Stimulated activated CD4-positive, alpha-beta T cell treated with anti-CD3 and anti-CD28 coated beads, Interleukin-1b, Interleukin-23, amount 100 ng/mL, for 1 hour (primary cell): ENCODE measurements at places on chromosomes 5 and 9.

DNA sequence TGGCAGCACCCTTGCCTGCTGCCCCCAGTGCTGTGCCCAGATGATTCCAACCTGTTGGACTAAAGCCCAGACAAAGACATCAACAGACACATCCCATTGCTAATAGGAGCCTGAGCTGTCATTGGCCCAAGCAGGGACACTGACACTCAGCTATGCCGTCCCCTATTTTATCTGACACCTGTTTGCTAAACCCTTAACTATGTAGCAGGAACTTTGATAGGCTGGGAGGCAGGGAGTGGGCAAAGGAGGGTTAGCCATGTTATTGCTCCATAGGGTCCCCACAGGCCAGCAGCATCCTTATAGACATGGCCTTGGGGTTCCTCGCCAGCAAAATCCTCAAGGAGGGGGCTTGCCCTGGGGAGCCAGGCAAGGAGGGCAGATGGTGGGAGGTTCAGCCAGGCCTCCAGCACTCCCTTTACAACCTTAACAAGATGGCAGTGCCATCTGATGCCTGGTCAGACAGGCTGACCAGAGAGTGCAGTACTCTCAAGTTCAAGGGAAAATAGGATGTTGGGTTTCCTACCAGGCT, 50.4 kb upstream of the CDKN2AIPNL start:
- DNase-seq, result no peak

DNA sequence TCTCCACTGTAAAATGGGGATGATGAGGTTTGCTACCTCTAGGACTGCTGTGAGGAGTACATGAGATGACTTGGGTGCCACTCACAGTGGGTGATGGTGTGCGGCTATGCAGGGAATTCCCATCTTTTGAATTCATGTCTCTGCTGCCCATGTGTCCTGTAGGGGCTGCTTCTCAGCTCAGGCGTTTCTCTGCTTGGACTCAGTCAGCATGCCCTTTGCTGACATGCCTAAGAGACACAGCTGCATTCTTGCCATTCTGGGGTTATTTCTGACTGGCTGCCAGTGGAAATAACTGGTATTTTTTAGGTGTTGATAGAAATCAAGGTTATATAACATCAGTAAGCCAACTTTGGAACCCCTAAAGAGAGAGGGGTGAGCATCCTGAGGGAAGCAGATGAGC, 24.3 kb upstream of the XPA start:
- no peak for DNase-seq

- DNase-seq, result no peak
Observed at GRCh38 chr5:176360894-176361436, 599 bp downstream of the KIAA1191 start.

DNA sequence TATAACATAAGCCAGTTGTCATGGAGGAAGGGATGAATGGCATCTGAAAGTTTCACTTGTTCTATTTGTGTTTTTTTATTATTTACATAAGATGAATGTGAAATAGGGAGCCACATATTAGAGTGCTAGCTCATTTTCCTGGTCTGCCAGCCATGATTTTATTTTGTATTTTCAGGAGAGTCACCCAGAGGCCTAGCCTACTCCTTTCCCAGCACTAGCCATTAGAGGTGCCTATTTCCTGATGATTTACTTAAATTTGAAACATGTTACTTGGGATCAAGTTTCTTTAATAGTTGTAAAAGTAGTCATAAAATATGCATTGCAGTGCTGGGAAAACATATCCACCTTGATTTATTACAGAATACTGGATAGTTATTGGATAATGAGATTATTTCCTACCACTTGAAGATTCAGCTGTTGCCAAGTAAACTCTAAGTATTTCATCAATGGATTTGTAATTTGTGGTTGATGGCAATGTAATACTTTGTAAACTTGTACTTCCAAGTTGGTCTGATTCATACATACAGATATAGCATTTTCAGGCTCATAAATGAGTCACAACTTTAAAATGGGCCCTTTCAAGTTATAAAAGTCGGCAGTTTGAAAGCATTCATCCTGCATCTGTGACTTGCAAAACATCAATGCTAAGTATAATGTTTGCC, 50.8 kb downstream of the KCNN2 start:
- DNase-seq, result no peak

DNA sequence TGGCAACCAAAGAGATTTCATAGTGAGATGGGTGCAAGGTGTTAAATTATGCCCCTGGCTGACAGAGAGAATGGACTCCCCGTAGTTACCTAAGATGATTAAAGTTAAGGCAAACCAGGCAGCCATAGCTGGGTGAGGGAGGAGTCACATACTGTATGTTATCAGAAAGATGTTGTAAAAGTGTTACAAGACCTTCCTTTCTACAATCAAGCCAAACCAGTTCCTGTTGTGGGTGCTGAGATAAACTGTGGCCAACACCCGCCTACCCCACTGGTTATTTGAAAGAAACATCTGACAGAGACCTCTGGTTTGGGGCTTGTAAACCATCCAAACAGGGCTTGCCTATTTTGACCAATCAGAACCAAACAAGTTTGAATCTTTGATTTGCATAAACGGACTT, 684.7 kb upstream of the NUDT12 start:
- DNase-seq, result no peak

GRCh38 chr5:19713740-19714139, 274.3 kb downstream of the CDH18 start:
- DNase-seq, result no peak

GRCh38 chr5:91266184-91266705, 116.9 kb downstream of the ARRDC3 start:
- no peak for DNase-seq

DNA sequence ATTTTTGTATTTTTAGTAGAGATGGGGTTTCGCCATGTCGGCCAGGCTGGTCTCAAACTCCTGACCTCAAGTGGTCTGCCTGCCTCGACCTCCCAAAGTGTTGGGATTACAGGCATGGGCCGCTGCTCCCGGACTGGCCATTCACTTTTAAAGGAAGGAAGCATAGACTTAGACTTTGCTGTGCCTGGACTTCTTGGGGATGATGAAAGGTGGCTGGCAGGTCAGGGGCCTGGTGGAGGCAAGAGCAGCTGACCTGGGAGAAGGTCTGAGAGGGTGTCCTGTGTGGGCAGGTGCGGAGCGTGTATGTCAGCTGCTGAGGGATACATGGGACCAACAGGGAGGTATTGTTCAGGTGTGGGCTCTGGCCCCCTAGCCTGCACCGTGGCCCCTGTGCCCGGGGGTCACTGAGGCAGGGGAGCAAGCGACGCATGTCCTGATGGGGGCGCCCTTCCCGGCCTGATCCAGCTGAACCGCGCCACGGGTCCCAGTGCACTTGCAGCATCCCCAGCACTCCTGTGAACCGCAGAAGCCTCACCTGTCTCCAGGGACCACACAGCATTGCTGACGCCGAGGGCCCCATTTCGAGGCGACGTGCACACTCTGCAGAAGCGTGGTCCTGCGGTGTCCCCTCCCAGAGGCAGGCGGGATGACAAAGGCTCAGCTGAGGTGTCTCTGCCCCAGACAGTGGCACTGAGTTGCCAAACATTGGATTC, 23.1 kb downstream of the NDUFS6 start:
- no peak for DNase-seq

GRCh38 chr9:82196622-82197441, 208.3 kb downstream of the SPATA31D1 start:
- no peak for DNase-seq

- DNase-seq, result no peak
Observed at GRCh38 chr9:74681906-74682305, 184.8 kb downstream of the RORB start.

DNA sequence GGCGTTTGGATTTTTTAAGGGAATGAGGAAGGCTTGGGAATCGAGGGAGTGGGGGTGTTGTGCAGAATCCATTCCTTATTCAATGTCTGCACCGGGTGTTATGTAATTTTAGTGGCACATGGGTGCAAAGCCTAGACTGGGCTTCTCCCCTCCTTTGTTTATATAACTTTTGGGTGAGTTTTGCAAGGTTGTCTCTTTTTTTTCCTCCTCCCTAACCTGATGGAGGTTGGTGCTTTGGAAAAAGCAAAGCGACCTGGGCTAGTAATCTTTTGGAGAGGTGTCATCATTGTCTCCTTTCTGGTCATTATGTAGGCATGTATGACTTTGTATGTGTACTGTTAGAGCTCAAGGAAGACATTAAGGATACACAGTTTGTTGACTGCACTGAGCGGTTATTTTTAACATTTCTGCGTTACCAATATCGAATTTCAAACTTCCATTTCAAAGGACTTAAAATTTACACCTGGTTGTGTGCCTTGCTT, 3.1 kb downstream of the SMARCA2 start:
- no peak for DNase-seq

GRCh38 chr9:2125906-2126305, 110.8 kb downstream of the SMARCA2 start:
- no peak for DNase-seq

DNA sequence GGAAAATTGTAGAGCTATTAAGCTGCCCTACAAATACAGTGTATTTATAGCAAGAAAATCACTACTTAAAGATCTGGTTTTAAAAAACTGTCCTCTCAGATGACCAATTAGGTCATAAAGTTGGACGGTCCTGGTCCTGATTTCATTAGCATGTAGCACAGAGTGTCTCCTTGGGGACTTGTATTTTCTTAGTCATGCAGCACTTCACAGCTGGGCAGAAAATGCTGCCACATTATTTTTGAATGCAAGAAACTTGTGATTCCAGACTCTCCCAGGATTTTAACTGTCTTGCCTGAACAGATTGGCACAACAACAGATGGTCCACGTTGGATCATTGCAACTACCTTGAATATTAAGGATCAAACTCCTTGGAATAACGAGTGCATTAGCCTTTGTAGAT, 348.1 kb upstream of the SGCD start:
- no peak for DNase-seq

DNA sequence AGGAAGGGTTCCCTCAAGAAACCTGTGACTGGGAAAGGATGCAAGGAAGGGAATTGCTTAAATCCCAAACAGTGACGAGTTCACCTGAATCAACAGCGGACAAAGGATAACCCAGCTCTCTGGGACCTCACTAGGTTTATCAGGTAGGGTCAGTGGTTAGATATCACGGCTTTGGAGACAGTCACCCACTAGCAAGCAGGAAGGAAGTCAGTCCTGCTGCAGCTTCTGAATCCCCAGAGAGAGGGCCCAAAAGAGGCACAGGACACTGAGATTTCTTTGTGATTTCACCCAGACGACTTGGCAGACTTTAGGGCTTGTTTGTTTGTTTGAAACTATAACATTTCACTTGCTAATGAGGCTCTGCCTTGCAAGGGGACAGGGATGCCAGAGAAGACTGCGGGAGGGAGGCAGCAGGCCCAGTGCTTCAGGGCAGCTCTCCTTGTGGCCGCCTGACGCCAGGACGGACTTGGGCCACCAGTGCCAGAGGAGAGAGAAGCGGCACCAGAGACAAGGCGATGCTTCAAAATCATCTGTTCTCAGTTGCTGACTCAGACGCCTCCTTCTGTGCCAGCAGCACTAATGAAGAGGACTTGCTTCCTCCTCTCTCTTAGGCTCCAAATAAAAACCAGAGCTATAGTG, 275.6 kb upstream of the SLC30A5 start:
- no peak for DNase-seq

GRCh38 chr5:38752622-38753021, 93.2 kb upstream of the OSMR start:
- DNase-seq, result no peak

DNA sequence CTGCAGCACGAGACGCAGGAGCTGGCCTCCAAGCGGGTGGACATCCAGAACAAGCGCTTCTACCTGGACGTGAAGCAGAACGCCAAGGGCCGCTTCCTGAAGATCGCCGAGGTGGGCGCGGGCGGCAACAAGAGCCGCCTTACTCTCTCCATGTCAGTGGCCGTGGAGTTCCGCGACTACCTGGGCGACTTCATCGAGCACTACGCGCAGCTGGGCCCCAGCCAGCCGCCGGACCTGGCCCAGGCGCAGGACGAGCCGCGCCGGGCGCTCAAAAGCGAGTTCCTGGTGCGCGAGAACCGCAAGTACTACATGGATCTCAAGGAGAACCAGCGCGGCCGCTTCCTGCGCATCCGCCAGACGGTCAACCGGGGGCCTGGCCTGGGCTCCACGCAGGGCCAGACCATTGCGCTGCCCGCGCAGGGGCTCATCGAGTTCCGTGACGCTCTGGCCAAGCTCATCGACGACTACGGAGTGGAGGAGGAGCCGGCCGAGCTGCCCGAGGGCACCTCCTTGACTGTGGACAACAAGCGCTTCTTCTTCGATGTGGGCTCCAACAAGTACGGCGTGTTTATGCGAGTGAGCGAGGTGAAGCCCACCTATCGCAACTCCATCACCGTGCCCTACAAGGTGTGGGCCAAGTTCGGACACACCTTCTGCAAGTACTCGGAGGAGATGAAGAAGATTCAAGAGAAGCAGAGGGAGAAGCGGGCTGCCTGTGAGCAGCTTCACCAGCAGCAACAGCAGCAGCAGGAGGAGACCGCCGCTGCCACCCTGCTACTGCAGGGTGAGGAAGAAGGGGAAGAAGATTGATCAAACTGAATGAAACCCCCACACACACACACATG, 654 bp downstream of the PURA start:
- no peak for DNase-seq

DNA sequence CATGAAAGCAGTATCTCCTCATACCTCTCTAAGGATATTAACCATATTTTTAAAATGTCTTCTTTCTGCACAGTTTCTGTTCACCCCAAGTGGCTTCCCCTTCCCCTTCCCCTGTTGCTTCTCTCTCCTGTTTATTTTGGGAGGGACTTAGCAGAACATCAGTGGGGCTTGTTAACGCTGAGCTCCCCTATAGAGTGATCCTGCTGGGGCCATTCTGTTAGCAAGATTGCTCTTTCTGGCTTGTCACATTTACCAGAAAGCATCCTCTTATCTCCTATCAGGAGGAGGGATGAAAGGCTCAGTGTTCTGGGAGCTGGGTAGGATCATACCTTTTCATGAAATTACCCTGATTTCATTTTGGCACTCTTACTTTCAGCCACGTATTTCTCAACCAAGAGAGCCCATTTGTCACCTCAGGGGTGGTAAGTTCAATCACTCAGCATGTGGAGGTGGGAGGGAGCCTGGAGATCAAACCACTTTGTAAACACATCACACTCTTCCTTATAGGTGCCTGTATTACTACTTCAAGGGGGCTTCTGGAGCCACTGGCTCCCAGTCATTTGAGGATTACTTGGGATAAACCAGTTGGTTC, 16.7 kb downstream of the NXNL2 start:
- no peak for DNase-seq

DNA sequence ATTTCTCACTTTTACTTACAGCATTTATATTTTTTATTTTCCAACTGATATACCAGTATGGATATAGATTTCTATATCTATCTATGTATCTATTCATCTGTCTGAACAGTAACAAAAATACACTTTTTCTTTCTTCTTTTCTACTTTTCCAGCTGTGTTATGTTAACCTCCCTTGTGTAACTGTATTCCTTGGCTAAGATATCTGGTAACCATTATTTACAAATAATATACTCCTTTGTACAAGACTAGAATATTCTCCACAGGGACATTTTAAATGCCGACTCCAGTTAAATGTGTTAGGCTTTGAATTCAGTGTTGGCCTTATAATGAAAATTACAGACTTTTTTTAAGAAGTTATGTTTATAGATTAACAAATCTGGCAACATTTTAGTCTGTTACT, 168.7 kb downstream of the XRCC4 start:
- DNase-seq, result no peak

DNA sequence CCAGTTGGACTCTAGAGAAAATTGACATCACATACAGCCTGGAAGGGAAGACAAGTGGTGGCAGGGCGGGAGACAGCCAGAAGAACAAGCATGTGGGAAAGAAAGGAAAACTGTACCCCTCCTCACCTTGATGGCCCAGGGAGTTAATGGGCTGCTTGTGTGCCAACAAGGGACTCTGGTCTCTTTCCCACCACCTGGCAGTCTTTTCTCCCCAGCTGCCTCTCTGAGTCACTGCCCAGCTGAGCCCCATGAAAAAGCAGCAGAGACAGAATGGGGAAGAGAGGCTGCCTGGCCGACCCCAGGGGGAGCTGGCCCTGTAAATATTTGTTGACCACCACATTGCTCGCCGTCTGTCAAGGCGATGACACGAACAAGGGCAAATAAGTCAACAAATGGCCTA, 359.4 kb downstream of the ENC1 start:
- DNase-seq, result no peak
